ENCODE measurements at places on chromosomes 13 and 19. TPM values are rescaled to one million over a fixed set of nuclear protein-coding genes. Genes with fewer than 3 reads are reported as not detected.
A peak's percentile ranks its signal among the peaks of the same experiment; 100 is the strongest.

DNA sequence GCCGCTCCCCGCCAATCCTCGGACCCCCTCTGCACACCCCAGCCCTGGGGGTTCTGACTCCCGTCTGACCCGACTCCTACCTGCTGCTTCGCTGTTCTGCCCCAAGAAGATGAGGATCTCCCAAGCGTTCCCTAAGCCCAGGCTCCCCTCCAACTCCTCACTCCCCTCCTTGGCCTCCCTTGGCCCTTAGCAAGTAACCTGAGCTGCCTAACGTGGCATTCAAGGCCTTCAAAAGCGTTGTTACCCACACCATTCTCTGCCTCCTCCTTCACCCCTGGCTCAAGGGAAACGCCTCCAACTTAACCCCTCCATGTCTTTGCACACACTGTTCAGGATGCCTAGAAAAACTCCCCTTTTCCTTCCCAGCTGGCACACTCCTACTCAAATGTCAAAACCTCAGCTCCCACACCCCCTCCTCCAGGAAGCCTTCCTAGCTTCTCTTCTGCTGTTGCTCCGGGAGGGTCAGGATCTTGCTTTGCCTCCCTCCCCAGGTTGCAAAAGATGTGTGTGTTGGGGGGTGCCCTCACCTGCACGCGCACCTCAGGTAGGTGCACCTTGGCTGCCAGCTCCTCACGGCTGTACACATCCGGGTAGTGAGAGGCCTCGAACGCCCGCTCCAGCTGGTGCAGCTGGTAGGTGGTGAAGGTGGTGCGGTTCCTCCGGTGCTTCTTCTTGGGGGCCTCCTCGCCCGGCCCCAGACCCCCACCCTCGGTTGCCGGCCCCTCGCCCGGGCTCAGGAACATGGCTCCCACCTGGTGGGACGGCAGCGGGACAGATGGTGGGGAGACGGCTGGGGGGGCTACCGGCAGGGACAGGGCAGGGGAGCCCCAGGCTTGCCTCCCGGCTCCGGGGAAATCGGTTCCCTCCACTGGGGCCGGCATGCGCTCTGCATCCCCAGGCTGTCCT, 775 bp downstream of the RAX2 start:
- H3K27ac ChIP-seq = no peak overlapping the region
- peaks cover 4% of the 10 kb centered on the region for H3K36me3 ChIP-seq
- H3K27me3 ChIP-seq = no peaks in the 10 kb centered on the region
- DNase-seq = no peak

VAV1 gene
- not detected for total RNA-seq

SCGB2B2 gene
- total RNA-seq = 0.84 TPM

CEACAM20 gene
- total RNA-seq = not detected

DNA sequence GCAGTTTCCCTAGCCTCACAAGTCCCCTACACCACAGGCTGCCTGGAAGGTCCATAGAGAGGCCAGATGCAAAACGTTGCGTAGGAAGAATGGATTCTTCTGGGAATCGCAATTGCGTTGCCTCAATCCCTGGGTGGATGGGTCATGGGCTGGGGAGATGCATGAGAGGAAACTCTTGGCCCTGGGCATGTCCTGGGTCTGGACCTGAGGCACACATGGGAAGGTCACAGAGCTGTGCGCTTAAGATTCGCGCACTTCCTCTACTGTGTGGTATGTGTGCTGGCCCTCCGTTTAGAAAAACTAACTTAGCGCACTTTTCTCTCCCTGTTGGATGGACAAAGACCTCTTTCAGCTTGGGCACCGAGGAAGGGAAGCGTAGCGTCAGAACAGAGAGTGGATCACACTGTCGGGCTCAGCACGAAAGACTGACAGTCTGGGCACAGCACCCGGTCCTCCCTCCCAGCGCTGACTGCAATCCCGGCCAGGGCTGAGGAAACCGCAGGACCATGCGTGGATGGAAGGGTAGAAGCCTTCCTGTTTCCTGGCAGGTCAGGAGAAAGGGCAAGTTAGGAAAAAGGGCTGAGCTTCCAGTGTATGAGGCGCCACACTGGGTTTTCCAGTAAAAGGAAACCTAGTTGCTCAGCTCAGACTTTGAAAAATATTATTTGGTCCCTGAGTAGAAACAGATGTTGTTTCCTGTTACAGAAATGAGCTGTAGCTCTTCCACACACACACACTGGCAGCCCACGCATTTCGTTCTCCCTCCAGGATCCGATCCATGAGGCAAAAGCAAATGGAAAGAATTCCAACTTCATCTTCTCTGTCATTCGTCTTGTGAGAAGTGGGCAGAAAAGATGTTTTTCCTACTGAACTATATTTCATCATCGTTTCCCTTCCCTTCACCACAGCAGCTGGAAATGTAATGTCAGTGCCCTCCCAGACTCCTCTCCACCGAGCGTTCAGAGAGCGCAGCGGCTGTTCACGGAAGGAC, 86.0 kb downstream of the ING1 start:
- H3K36me3 ChIP-seq = no peaks in the 10 kb centered on the region
- DNase-seq = no peak
- no peak overlapping the region for H3K4me3 ChIP-seq
- H3K4me1 ChIP-seq = peaks cover 2% of the 10 kb centered on the region

- H3K27ac ChIP-seq = peak overlapping the region; percentile 77
- DNase-seq = no peak
- H3K4me1 ChIP-seq = peaks cover 23% of the 10 kb centered on the region
- H3K4me3 ChIP-seq = no peak overlapping the region
- H3K36me3 ChIP-seq = peaks cover 38% of the 10 kb centered on the region
Observed at GRCh38 chr13:45335397-45336024, 5.5 kb downstream of the TPT1 start.

DNA sequence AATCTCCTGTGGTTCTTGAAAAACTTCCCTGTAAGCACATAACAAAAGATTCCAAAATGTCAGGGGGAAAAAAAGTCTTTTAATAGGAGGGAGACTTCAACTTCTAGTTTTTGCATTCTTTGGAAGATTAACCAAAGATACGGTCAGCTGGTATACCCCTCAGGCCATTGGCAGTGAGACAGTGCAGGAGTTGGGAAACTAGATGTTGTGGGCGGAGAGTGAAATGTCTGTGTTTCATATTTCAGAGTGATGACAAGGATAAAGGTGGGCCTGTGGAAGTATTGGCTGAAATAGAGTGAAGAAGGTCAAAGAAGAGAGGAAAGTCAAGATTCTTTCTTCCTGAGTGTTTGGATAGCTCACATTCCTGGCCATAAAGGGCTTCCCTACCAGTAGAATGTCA, 40.8 kb downstream of the CYP2B6 start:
- peaks cover 32% of the 10 kb centered on the region for H3K27me3 ChIP-seq
- peaks cover 3% of the 10 kb centered on the region for H3K4me1 ChIP-seq
- DNase-seq = no peak

DNA sequence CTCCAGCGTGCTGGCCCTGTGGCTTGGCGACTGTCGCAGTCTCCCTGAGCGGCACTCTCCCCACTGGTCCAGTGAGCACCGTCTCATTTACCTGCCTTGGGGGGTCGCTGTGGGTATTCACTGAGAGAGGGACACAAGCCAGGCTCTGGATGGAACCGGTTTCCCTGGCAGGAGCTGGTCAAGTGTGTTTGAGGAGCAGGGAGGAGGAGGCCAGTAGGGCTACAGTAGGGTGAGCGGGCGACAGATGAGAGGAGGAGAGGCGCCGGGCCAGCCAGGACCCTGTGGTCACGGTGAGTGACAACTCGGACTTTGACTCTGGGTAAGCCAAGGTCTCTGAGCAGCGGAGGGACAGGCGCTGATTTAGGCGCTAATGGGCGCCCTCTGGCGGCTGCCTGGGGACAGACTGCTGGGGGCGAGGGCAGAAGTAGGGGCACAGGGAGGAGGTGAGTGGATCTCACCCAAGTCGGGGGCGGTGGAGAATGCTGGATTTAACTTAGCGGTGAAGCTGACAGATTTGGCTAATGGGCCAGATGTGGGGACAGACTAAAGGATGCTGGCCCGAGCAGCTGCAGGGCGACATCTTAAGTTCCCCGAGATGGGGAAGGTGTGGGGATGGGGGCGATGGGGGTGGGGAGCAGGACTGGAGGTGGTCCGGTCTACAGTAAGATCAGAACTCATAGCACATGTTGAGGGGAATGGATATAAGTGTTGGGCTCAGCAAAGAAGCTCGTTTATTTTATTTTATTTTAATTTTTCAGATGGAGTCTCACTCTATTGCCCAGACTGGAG, 4.7 kb upstream of the PRMT1 start:
- peak overlapping the region; percentile 89 for H3K27ac ChIP-seq
- H3K27me3 ChIP-seq = no peaks in the 10 kb centered on the region
- peak; percentile 83 for DNase-seq
- H3K36me3 ChIP-seq = peaks cover 11% of the 10 kb centered on the region
- peaks cover 9% of the 10 kb centered on the region for H3K4me1 ChIP-seq

DNA sequence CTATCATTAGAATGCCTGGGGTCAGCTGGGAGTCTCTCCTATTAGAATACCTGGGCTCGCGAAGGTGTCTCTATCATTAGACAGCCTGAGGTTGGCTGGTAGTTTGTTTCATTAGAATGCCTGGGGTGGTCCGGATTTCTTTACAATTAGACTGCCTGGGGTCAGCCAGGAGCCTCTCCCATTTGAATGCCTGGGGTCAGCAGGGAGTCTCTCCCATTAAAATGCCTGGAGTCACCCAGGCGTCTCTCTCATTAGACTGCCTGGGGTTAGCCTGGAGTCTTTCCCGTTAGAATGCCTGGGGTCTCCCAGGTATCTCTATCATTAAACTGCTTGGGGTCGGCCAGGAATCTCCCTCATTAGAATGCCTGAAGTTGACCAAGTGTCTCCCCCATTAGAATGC, 1458.3 kb downstream of the UQCRFS1 start:
- no peak overlapping the region for H3K4me3 ChIP-seq
- DNase-seq = no peak
- no peak overlapping the region for H3K27ac ChIP-seq

CLDN10 gene
- 3.0 TPM for total RNA-seq

DNA sequence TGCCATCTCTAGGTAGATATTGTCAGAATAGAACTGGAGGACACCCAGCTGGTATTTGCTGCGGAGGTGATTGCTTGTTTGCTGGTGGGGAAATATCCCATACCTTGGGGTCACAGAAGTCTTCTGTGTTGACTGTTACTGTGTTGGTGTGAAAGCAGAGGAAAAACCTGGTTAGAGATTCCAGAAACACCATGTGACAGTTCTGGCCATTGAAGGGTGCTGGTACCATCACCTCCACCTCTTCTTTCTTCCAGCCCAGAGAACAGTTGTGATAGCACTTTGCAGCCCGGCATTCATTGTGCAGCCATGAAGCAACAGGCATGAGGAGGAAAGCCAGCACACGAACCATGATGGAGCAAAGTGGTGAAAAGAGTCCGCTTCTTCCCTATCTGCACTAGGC, 4.9 kb upstream of the LHFPL6 start:
- DNase-seq = no peak
- H3K36me3 ChIP-seq = no peaks in the 10 kb centered on the region
- H3K27me3 ChIP-seq = peaks cover 51% of the 10 kb centered on the region
- no peak overlapping the region for H3K4me3 ChIP-seq

UBE2S gene
- 69.9 TPM for total RNA-seq

DNA sequence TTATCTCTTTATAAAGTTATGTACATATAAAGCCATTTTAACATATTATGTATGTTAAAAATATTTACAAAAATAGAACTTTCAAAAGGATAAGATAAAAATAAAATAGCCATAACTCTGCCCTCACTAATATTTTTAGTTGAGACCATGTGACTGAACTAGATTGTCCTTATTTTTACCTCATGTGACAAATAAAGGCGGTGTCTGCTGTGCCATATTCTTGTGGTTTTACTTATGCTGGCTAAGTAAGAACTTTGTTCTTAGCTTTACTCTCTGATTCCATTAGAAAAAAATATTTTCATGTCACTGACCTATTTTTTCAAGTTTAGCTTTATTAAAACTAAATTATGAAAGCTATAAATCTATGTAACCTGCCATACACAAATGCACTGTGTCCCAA, 135.6 kb upstream of the TSC22D1 start:
- no peak overlapping the region for H3K4me3 ChIP-seq
- no peak for DNase-seq
- no peaks in the 10 kb centered on the region for H3K4me1 ChIP-seq
- H3K27ac ChIP-seq = no peak overlapping the region
- no peaks in the 10 kb centered on the region for H3K27me3 ChIP-seq
- peaks cover 2% of the 10 kb centered on the region for H3K36me3 ChIP-seq

ZMYM2 gene
- 183 TPM for total RNA-seq

GRCh38 chr13:87671753-87672605, 808 bp downstream of the SLITRK5 start:
- H3K27ac ChIP-seq = peak overlapping the region; percentile 71
- H3K27me3 ChIP-seq = peaks cover 50% of the 10 kb centered on the region
- no peak for DNase-seq
- peak overlapping the region; percentile 82 for H3K4me3 ChIP-seq
- H3K4me1 ChIP-seq = peaks cover 16% of the 10 kb centered on the region

GRCh38 chr13:101631395-101631794, 178.9 kb downstream of the ITGBL1 start:
- H3K27ac ChIP-seq = no peak overlapping the region
- H3K4me1 ChIP-seq = peaks cover 1% of the 10 kb centered on the region
- H3K4me3 ChIP-seq = no peak overlapping the region
- H3K27me3 ChIP-seq = no peaks in the 10 kb centered on the region

FLT3 gene
- 0.09 TPM for total RNA-seq

MTUS2 gene
- 9.2 TPM for total RNA-seq

- H3K27me3 ChIP-seq = no peaks in the 10 kb centered on the region
- no peak overlapping the region for H3K4me3 ChIP-seq
Observed at GRCh38 chr13:28056426-28056825, 44.0 kb downstream of the FLT3 start.

HSH2D gene
- total RNA-seq = 0.72 TPM

CHST8 gene
- 3.4 TPM for total RNA-seq

GJB6 gene
- total RNA-seq = 3.1 TPM

CGB8 gene
- total RNA-seq = not detected

CLN5 gene
- total RNA-seq = 21.4 TPM

- H3K4me3 ChIP-seq = no peak overlapping the region
- no peaks in the 10 kb centered on the region for H3K36me3 ChIP-seq
- no peaks in the 10 kb centered on the region for H3K27me3 ChIP-seq
Observed at GRCh38 chr19:9009431-9009830, 778 bp downstream of the MUC16 start.

- peaks cover 4% of the 10 kb centered on the region for H3K4me1 ChIP-seq
- no peak overlapping the region for H3K27ac ChIP-seq
- DNase-seq = no peak
- no peak overlapping the region for H3K4me3 ChIP-seq
Observed at GRCh38 chr19:47280183-47280797, 5.6 kb downstream of the INAFM1 start.

- peak overlapping the region; percentile 64 for H3K4me3 ChIP-seq
- no peak for DNase-seq
- H3K4me1 ChIP-seq = peaks cover 21% of the 10 kb centered on the region
- peak overlapping the region; percentile 93 for H3K27ac ChIP-seq
Observed at GRCh38 chr19:3024870-3025548, 4.1 kb downstream of the TLE2 start.

SMAD9 gene
- 10.5 TPM for total RNA-seq

- H3K36me3 ChIP-seq = no peaks in the 10 kb centered on the region
- H3K4me3 ChIP-seq = no peak overlapping the region
- no peak overlapping the region for H3K27ac ChIP-seq
- H3K4me1 ChIP-seq = peaks cover 5% of the 10 kb centered on the region
Observed at GRCh38 chr13:53250977-53251376, 222.4 kb downstream of the OLFM4 start.

- peak overlapping the region; percentile 14 for H3K27ac ChIP-seq
- H3K4me1 ChIP-seq = peaks cover 20% of the 10 kb centered on the region
- no peak for DNase-seq
- H3K36me3 ChIP-seq = peaks cover 7% of the 10 kb centered on the region
- H3K27me3 ChIP-seq = peaks cover 7% of the 10 kb centered on the region
- no peak overlapping the region for H3K4me3 ChIP-seq
Observed at GRCh38 chr13:23608701-23609413, 38.6 kb downstream of the TNFRSF19 start.

FAAP24 gene
- 3.4 TPM for total RNA-seq

- H3K27ac ChIP-seq = no peak overlapping the region
- peaks cover 7% of the 10 kb centered on the region for H3K27me3 ChIP-seq
- H3K4me3 ChIP-seq = no peak overlapping the region
- H3K4me1 ChIP-seq = no peaks in the 10 kb centered on the region
- DNase-seq = no peak
- H3K36me3 ChIP-seq = no peaks in the 10 kb centered on the region
Observed at GRCh38 chr19:28614634-28615545, 598.1 kb downstream of the UQCRFS1 start.

SYNE4 gene
- total RNA-seq = 33.2 TPM
